ENCODE measurements at places on chromosomes 6 and 20.

GRCh38 chr6:55836481-55836880, 38.9 kb downstream of the BMP5 start:
- no peak for DNase-seq

DNA sequence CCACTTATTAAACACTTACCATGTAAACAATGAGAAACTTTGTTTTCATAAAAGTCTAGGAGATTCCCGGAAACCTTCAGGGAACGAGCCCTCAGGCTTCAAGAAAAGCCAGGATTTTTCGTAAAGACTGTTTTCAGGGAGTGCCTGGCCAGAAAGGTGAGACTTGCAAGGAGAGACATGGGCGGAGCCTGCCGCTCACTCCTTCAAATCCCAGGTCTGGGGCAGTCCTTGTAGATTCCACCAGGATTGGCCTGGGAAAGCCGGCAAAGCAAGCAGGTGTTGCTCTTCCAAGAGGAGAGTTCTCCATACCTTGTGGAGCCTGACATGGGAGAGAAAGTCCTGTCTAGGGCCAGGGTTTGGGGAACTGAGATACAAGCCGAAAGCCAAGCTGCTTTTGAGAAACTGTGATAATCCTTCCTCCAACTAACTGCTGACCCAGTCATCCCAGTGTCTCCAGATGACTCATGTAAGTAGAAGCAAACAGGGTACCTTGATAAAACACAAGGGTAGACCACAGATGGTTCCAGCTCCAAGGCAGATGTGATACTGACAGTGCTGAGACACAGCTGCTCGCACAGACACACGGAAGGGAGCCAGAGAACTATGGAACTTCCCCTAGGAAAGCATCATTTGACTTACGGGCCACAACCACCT, 69.4 kb upstream of the NAA20 start:
- DNase-seq, result no peak

DNA sequence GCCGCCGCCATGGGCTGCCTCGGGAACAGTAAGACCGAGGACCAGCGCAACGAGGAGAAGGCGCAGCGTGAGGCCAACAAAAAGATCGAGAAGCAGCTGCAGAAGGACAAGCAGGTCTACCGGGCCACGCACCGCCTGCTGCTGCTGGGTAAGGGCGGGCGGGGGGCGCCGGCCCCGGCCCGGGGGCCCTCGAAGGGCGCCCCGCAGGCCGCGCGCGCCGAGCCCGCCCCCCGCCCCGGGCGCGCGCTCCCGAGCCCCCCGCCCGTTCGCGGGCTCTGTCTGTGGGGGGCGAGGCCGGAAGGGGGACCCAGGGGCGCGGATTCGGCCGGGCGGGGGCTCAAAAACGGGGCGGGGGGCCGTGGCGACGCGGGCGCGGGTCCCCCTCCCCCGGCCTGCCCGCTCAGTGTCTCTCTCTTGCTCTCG, 39.2 kb downstream of the GNAS start:
- DNase-seq, result peak; percentile 19

GRCh38 chr20:49795135-49795424, 17.5 kb upstream of the SLC9A8 start:
- DNase-seq, result no peak

GRCh38 chr6:43962458-43962857, 164.8 kb downstream of the MRPL14 start:
- DNase-seq, result no peak

GRCh38 chr6:167678102-167679101, 148.3 kb upstream of the AFDN start:
- no peak for DNase-seq

DNA sequence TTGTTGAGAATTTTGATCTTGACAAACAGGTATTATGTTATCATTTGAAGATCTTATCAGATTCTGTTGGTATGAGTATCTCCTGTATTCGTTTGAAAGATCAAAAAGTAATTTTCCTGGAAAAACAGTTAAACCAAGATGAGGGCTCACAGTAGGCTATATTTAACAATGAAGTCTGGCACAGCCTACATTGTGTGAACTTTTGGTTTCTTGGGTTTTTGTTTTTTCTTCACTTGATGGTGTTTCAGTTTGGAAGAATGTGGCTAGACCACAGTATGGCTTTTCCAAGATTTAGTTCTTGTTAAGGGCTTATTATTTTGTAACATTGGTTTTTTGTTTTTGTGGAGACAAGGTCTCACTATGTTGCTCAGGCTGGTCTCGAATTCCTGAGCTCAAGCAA, 306.4 kb downstream of the CDKAL1 start:
- DNase-seq, result no peak

DNA sequence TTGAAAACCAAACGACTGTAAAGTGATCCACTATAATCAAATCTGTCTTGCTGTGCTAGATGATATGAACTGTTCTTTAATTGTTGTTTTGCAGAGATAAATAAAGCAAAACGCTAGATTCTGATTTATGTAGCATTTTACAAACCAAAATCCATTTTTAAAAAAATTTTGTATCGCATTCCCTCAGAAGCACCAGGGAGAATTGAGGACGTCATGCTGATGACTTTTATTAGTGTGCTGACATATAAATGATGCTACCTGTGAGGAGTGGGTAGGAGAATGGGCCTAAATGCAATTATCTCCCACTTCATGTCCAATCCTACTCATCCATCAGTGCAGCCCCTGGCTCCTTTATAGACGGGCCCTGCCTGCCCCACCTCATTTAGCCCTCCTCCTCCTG, 282.4 kb downstream of the PACRG start:
- no peak for DNase-seq

DNA sequence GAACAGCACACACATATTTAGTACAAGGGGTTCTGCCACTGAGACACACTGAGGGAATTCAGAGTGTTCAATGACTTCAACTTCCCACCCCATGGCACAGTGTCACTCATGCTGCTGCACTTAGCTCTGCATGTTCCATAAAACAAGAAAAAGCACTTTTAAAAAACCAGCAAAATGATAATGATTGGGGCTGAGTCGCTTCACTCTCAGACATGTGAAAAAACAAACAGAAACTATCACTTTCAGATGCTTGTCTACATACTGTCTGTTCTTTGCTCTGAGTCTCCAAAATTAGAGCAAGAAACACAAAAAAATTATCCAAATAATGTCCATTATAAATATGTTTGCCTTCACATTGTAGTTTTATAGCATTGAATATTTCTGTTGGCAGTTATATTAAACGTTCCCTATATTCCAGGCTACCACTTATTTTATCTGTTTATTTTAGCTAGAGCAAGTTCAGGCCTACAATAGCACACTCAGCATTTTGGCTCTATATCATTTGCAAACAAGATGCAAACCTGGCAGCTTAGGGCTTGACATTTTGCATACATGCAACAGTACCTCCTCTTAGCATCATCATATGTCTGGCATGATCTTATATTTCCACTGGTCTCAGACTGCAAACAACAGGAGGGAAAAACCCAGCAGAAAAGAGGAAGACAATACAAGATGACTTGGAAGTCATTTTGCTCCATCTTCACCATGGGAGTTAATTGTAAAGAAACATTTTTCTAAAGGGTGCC, 398.8 kb downstream of the HACE1 start:
- no peak for DNase-seq

DNA sequence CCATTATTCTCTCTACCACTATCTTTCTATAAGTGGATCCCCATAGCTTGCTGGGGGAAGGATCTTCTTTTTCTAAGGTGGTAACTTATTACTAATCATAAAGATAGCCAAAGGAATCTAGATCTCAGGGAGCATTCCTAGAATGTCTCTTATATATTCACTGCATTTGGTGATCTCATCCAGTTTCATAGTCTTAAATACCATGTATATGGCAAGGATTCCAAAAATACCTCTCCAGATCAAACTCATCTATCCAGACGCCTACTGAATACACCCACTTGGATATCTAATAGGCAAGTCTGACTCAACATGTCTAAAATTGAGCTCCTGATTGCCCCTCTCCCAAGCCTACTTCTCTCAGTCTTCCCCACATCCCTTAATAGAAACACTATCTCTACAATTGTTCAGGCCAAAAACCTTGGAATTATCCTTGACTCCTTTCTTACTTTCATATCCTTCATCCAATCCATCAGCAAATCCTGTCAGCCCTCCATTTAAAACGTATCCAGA, 264.4 kb downstream of the HACE1 start:
- no peak for DNase-seq

GRCh38 chr20:23909390-23909789, 29.8 kb upstream of the CST5 start:
- no peak for DNase-seq

GRCh38 chr20:24825591-24825990, 123.5 kb upstream of the CST7 start:
- no peak for DNase-seq

DNA sequence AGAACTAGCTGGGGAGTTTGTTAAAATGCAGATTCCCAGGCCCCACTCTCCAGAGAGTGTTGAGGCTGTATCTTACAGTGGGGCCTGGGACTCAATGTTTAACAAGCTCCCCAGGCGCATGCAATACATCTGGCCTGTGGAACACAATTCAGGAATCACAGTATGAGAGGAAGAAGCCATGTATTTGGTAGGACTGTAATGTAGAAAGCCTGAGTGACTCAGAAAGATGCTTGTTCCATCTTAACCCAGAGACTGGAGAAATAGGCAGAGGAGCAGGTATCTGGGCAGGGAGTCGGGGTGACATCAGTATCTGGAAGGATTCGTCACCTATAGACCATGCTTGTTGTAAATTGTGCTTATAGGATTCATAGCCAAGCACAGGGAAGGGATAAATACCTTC, 90.5 kb downstream of the UNC5CL start:
- DNase-seq, result no peak

GRCh38 chr6:36244641-36245280, 25.1 kb upstream of the PNPLA1 start:
- no peak for DNase-seq

- DNase-seq, result no peak
Observed at GRCh38 chr6:29619578-29620160, 13.3 kb downstream of the GABBR1 start.

DNA sequence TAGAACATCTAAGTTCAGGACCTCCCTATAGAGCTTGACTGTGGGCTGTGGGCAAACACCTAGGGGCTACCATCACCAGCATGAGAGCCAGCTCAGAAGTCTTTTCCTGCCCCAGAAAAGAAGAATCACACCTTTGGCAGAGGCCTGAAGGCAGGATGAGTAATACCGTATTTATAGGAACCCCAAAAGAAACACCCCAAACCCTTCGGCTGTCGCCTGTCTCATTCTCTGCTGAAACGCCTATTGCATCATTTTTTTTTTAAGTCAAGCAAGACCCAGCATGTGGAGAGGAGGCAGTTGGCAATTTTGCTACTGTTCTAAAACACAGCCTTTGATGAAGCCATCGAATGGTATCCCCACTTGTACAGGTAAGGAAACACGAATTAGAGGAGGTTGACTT, 436.4 kb downstream of the TFAP2A start:
- DNase-seq, result no peak

DNA sequence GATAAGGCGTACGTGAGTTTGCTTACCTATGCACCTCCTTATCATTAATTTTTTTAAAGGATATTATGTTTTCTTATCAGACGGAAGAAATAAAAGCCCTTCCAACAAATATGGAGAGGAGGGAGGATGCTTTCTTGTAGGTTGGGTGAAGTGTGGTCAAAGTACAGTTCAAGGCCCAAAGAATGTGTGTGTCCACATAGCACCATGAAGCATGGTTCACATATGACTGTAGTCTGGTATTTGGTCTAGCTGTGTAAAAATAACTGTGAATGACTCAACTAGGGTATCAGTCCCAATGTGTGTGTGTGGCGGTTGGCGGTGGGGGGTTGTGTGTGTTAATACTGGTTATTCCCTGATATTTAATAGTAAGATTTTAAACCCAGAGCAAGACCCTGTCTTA, 212.7 kb downstream of the TMEM242 start:
- no peak for DNase-seq

- no peak for DNase-seq
Observed at GRCh38 chr6:169798764-169799473, 47.5 kb downstream of the ERMARD start.

DNA sequence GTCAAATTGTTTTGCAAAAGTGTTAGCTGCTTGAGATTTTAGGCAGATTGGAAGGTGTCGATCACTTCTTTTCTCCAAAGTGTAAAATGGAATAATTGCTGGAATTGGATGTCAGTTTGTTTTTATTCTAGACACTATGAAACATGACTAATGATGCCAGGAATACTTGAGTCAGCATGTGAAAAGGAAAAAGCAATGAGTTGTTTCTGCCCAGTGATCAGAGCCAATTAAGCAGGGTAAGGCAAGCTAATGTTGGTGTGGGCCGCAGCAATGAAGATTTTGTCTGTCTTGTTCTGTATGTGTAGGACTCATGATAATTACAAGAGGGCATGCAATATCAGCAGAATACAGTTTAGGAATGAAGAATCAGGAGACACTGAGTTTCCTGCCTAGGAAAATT, 110.3 kb downstream of the CARMIL1 start:
- no peak for DNase-seq

DNA sequence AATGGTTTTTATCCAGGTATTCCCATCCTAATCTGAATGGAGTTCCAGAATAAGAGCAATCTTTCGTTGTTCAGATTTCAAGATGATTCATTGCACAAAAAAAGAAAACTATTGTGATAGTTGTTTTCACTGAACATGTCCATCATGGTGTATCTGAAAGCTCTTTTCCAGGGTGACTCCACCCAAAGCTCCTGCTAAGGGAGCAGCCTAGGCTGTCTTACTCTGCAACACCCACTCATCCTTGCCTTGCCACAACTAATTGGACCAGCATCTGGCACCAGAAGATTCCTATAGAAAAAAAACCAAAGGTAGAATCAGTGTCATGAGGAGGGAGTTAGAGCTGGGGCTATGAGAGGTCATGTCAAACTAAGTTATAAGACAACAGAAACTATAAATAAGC, 7.9 kb upstream of the SYNCRIP start:
- no peak for DNase-seq
